ENCODE measurements at places on chromosomes 11 and 22.

GRCh38 chr11:62726156-62726914 is 922 bp downstream of the HNRNPUL2 start:
- no peak for DNase-seq

GRCh38 chr11:9895006-9895405 is 231.1 kb downstream of the SWAP70 start:
- no peak for DNase-seq

DNA sequence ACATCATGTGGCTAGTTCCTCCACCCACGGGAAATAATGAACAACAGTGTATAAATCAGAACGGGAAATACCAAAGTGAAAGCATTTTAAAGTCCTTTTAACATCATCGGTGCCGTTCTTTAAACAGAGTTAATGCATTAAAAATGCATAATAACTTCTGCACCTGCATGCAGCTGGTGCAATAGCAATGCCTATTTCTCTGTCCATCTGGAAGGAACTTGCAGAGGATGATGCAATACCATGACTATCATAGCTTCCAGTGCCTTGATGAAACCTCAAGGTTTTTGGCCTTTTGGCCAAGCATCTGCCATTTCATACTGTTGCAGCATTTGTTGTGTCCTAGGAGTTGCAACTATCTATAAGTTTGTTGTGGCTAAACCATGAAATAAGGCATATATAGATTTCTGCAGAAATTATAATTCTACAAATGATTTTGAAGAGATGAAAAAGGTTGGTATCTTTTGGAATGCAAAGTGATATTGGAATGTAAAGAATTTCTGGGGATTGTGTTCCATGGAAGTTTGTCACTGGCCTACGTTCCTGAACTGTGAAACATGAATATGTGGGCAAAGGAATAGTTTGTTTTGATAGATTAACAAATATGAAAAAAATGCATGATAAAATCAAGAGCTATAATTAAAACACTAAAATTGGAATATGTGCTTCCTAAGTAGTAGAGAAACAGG is 9.8 kb upstream of the EIF3F start:
- no peak for DNase-seq

- DNase-seq = no peak
Measured at GRCh38 chr11:117673602-117674001, 123.4 kb downstream of the DSCAML1 start.

DNA sequence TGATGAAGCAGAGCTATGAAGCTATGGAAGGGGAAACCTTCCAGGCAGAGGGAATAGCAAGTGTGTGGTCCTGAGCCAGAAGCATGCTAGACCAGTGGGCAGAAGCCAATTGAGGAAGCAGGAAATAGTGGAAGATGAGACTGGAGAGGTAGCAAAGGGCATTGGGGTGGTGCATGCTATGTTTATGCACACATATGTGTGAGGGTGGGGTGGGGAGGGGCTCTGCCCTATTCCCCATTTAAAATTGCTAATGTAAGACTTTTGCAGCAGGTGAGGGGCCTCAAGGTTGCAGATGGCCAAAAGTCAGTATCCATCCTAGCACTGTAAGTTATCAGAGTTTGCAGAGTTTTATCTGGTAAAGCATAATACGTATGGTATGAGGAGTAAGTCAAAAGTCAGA is 626.6 kb upstream of the KIRREL3 start:
- DNase-seq = no peak

DNA sequence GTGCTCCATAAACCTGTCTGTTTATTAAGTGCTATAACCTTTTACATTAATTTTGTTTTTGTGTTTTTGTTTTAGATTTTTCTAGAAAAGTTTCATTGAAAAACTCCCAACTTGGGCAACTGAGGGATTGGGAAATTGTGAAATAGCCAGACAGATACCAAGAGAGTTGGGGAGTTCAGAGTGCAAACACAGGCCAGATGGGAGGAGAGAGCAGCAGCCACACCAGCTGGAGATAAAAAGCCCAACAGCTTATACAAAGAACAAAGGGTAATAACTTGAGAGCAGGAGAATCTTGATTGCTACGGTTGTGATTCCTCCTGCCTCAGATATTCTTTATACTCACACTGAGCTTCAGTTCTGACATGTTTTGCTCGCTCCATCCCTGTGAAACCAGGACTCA is 1642.2 kb downstream of the LRRC4C start:
- no peak for DNase-seq

GRCh38 chr11:88303037-88303436 is 34.5 kb downstream of the CTSC start:
- no peak for DNase-seq

DNA sequence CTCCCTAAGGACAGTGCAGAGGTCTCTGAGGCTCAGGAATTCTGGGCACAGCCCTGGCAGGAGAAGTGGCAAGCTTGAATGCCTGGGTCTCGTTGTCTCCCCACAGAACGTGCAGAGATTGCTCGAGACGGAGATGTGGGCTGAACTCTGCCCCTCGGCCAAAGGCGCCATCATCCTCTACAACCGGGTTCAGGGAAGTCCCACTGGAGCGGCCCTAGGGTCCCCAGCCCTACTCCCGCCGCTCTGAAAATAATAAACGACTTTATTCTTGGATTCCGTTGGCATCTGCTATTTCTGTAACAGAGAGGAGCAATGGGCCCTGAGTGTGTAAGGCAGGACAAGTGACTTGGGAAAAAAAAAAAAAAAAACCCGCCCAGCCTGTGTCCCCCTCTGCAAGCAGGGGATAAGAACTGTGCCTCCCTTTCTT is 591 bp upstream of the DNAJC4 start:
- DNase-seq = no peak

DNA sequence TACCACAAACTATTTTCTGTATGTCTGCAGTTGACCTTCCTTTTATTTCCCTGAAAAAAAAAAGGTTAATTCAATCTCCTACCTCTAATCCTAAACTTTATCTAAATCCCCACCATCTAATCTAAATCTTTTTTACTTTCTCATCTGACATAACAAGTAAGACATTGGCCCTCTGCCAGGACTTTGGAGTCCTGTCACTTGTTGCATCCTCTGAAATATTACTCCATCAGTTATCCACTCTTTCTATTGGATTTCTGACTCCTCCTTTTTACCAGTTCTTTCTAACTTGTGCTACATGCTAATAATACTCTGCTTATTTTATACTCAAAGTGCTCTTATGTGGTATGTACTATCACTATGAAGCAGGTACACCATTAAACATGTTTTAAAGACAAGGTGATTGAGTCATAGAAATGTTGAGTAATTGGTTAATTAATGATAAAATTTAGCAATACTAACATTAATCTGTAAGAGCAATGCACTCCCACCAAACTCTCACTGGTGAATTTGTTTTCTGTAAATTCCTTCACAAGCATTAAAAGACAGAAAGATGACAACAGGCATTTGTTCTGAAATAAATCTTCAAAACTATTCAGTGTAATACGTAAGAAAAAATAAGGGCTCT is 914.2 kb upstream of the RAG2 start:
- no peak for DNase-seq

GRCh38 chr11:107708792-107709191 is 3.1 kb downstream of the SLN start:
- DNase-seq = no peak

GRCh38 chr22:45319324-45319685 is 9.6 kb downstream of the FAM118A start:
- no peak for DNase-seq

- DNase-seq = no peak
Measured at GRCh38 chr22:44360668-44361381, 48.1 kb upstream of the SHISAL1 start.

DNA sequence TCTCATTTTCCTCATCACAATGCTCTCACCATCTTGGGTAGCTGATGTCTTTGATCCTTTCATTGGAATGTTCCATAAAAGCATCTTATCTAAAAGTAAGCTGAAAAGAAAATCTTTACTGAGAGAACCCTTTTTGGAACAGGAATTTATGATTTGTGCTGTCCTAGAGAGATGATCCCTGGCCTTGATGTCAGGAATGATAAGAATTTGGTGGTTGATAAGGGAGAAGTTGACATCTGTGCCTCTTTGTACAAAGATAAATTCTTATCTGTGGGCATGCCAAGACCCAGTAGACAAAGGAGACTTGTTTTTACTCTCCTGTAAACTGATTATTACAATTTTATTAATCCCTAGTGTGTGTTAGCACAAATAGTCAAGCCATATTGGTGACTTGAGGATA is 36.9 kb downstream of the NAALAD2 start:
- DNase-seq = no peak

GRCh38 chr11:5123802-5124521 is 14.2 kb downstream of the OR52A5 start:
- DNase-seq = peak; percentile 21

GRCh38 chr11:8253566-8253965 is 10.1 kb downstream of the LMO1 start:
- no peak for DNase-seq

DNA sequence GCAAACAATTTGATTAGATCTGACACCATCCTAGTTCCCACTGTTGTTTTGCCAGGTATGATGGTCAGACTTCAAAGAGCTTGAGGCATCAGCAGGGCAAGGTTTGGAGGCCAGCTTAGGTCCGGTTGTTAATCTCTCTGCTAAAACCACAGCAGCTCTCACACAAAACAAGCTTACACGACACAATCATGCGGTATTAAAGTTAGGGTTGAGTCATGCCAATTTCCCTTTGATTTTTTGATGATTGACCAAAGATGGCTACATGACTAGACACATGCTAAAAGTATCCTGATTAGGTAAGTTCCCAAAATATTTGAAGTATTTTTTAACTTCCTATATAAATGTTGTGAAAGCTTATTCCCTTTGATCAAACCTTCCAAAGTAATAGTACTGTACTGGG is 145.9 kb downstream of the ELP4 start:
- no peak for DNase-seq

DNA sequence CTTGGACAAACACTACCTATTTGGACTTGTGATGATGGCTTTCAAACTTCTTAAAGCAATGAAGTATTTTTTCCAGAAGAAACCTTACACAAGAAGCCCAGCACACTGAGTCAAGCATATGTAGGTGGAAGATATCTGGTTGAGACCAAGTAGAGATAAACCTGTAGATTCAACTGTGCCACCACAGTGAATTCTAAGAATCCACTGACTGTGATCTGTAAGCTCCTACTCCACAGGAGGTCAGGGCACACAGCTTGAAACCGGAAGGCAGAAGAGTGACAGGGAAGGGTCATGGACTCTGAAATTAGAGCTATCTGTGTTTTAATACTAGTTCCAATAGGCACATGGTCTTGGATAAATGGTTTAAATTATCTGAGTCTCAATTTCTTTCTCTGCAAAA is 404.5 kb downstream of the ETS1 start:
- no peak for DNase-seq

DNA sequence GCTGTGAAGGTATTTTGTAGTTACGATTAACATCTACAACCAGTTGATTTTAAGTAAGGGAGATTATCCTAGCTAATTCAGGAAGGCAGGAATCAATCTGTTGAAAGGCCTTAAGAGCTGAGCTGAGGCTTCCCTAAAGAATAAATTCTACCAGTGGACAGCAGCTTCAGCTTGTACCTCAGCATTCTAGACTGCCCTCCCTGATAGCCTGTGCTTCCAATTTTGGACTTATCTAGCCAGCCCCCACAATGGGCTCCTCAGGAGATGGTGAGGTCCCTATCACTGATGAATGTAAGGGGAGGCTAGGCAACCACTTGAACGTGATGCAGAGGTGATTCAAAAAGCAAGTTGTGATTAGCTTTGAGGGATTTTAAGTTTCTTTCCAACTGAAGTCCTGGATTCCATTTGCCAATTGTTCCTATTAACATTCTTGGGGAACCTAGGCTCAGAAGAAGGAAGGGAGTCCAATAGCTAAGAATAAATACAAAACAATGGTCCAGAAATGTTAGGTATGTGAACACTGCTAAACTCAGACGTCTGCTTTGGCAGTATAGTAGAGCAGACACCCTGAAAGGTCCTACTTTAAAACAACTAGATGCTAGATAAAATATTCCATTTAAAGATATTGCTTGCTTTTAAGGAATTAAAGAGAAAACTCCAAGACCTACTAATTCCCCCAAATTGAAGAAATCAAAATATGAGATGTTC is 404.3 kb upstream of the TENM4 start:
- no peak for DNase-seq

Measured in activated naive CD8-positive, alpha-beta T cell treated with anti-CD3 and anti-CD28 coated beads, Interleukin-2, amount 50 U/mL, for 16 hours (primary cell).